ENCODE measurements at places on chromosomes 5 and 9.

- no peak for DNase-seq
Measured at GRCh38 chr5:136686192-136686872, 321.0 kb upstream of the TRPC7 start.

- DNase-seq, result no peak
Measured at GRCh38 chr5:73823508-73823925, 197.5 kb downstream of the ARHGEF28 start.

DNA sequence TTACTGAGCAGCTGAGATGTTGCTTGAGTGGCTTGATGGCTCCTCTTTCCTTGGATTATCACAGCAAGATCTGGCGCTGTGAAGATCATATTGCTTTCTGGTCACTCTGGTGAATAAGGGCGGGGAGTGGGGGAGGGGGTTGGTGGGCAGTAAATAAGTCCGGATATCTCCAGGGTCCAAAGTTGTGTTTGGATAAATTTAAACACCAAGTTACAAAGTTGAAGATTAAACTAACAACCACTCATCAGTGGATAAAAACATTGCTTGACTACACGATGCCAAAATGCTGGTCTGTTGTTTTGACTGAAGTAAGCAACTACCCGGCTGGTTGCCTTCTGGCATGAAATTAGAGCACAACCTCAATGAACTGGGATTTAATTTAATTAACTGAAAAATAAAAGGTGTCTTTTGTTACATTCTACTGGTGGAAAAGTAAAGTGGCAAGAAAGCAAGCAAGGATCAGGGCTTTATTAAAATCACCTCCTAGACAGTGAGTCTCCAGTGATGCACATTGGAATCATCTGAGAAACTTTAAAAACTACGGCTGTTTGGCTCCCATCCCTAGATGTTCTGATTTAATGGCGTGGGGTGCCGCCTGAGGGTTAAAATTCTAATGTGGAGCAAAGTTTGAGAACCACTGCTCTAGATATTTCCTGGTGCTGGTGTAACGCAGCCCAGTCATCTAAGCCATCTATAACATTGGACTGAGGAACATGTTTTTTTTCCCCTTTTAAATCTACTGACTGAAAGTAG, 86.7 kb upstream of the AGXT2 start:
- DNase-seq, result no peak

DNA sequence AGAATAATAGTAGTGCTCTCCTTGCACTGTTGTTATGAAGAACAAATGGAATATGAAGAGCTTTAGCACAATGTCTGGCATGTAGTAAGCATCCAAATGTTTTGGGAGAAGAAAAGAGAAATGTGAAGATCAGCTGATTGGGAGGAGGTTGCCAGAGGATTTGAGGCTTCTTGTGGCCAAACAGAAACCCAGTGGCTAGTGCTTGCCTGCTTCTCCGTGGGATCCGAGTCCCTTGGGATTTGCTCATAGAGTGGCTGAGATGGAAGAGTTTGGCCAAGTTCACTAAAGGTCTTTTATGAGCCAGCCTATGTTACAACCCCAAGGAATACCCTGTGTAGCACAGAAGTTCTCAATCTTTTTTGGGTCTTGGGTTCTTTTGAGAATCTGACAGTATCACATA, 86.0 kb downstream of the ANGPTL2 start:
- DNase-seq, result no peak

DNA sequence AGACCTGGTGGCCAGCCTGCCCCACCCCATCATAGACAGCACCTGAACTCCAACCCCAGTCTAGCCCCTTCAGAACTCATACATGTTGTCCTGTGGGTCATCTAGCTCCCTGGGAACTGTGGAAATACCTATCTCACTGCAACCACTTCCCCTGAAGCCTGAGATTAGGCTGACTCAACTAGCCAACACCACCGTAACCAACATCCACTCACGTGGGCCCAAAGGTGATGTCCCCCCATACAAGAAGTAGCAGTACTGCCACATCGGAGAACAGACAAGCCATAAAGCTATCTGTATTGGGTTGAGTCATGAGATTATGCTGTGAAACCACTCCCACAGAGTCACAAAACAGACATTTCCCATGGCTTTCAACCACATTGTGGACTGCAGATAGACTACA, 46.6 kb downstream of the OSMR start:
- no peak for DNase-seq

DNA sequence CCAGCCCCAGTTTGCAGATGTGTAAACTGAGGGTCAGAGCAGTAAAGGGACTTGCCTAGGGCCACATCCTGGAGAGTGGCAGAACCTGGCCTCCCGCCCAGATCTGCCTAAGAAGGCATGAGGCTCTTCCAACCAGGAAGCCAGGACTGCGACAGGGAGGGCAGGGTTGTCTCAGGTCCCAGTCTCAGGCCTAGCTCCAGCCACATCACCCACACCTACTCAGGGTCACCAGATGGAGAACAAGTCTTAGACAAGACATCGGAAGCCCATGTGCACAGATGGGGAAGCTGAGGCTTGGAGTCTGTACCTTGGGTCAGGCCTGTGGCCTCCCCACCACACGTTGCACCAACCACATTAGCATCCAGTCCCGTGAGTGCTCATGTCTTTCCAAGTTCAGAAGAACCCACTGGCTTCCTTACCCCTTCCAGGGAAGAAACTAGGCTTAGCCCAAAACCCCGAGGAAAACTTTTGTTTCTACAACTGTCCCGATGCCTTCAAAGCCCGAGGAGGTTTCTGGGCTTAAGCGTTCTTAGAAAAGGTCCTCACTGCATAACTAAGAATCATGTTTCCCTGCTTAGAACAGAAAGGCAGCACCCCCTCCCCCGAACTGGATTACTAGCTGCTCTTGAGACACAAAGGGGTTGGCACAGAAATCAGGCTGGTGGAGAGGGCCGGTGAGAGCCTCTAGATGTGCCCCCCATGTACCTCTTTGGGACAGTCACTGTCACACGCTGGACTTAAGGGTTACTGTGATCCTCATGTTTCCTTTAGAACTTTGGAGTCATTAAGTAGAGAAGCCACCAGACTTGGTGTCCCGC, 2.2 kb downstream of the FAM78A start:
- no peak for DNase-seq

DNA sequence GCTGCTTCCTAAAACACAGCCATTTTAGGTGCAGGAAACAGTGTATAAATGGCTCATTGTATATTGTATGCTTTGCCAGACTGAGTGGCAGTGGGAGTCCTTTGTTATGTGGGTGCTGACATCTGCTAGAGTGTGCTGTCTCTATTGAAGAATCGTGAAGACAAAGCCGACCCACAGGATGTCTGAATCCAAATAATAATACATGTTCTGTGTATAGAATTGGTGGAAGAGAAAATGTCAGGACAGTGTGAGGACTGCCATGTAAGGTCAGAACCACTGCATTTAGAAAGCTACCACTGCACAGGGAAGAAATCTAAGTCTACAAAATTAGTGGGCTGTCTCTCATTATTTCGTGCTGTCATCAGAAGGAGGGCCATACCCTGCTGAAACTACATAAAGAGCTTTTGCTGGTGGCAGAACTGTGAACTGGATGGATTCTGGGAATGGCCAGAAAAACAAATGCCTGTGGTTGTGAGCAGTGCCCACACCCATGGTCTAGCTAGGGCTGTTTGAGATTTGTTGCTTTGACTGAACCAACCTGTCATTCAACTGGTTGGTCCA, 2.5 kb downstream of the IL7R start:
- no peak for DNase-seq

- no peak for DNase-seq
Measured at GRCh38 chr9:87494970-87495471, 2.6 kb upstream of the DAPK1 start.

GRCh38 chr9:38066914-38067858, 1.8 kb downstream of the SHB start:
- DNase-seq, result no peak

- no peak for DNase-seq
Measured at GRCh38 chr9:128215491-128216409, 12.6 kb downstream of the DNM1 start.

DNA sequence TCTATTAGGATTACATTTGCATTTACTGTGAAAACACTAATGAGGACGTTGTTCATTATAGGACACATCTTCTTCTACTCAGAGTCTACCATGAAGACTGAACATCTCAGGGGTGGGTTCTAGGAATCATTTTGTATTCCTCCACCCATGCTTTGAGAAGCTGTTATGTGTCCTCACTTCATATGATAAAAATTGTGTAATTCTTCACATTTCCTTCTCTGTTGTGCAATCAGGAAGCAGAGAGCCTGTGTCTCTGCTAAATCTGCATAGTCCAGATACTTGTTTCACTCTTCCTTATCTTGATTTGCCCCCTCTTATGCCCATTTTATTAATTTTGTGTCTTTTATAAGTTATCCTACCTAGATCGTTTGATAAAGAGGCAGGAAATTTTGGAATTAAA, 97.8 kb upstream of the IQGAP2 start:
- no peak for DNase-seq

DNA sequence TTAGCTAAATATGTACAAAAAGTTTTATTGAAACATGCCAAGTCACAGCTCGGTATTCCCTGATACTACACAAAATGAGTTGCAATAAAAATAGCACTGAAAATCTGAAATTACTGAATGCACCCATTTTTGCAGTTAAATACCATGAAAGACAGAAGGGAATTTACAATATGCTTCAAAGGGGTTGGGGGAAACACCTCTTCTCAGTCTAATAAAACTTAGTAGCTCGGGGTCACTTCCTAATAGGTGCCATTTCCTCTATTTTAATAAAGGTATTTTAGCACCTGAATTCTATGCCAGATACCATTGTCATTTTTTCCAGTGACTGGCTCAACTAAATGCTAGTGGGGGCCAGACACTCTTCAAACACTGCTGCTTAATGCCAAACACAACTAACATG, 204.1 kb upstream of the MEF2C start:
- DNase-seq, result no peak

- no peak for DNase-seq
Measured at GRCh38 chr5:69038539-69038938, 55.3 kb upstream of the SLC30A5 start.

DNA sequence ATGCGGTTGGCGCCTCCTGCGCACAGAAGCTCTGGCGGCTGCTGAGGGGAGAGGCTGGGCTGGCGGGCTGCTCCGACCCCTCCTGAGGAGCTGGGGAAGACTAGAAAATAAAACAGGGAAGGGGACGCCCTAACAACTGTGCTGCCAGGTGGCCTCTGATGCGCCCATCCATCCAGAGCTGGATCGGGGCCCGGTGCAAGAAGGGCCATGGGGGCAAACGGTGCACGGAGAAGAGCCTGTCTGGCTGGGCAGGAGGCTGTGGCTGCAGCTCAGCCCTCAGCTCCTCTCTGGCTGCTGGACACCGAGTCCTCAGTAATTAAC, 21.0 kb upstream of the MRNIP start:
- DNase-seq, result no peak

- DNase-seq, result no peak
Measured at GRCh38 chr9:93177676-93178075, 6.3 kb upstream of the WNK2 start.

DNA sequence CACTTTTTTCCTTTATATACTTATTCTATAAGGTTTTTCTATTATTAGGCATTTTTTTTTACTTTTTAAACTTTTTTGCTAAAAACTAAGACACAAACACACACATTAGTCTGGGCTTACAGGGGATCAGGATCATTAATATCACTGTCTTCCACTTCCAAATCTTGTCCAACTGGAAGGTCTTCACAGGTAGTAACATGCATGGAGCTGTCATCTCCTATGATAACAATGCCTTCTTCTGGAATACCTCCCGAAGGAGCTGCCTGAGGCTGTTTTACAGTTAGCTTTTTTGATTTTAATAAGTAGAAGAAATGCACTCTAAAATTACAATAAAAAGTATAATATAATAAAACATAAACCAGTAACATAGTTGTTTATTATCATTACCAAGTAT, 345.5 kb upstream of the PTGER4 start:
- no peak for DNase-seq

DNA sequence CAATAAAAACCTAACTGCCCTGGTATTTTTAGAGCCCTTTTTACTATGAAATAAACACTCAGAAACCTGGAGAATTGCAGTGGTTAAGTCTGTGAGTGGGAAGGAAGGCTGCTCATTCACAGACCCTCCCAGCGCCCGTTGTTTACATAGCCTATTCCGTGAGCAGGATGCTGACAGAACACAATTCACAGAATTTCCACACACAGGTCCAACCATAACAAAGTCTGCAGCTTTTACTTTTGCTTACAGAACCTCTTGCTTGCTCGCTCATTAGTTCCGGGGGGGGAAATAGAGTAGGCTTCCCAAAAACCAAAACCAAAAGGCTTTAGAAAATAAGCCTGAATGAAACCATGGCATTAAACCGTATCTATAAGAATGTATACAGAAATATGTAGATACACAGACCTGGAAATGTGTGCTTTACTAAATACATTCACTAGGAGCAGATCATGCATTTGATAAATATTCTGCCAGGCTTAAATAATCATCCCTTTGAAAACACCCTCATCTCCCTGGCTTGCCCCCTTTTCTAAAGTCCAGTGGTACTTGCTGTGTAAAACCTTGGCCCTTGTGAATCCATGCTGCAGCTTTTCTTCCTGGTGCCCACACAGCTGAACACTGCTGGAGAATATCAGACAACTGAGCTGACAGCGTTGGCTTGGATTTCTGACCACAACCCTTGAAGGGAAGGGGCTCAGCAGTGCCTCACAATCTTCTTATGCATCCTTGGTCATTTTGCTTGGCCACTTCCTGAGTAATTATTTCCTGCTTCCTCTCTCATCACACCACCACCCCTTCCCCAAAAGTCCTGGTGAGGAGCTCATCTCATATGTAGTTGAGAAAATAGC, 128.0 kb downstream of the FANCC start:
- DNase-seq, result no peak

DNA sequence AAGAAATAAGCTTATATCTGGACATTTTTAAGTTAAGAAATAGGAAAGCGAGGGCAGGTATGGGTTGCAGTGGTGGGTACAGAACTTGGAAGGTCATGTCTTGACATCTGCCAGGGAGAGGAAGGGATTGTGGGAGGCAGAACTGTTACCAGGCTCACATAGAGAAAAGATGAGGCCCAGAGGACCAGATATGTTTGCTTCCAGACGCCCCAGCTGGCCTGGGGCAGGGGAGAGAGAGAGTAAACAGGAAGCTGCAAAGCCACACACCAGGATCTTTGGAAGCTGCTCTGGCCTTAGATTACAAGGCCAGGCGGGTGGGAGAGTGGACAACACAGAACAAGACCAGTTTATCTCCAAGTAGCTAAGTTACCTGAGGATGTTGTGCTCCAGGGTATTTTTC, 71.2 kb downstream of the MARCHF11 start:
- DNase-seq, result no peak

All from naive B cell (primary cell).